Stimulated activated CD8-positive, alpha-beta memory T cell treated with anti-CD3 and anti-CD28 coated beads, Interleukin-2, amount 100 ng/mL, for 1 hour (primary cell): ENCODE measurements at places on chromosomes 12 and 14.

DNA sequence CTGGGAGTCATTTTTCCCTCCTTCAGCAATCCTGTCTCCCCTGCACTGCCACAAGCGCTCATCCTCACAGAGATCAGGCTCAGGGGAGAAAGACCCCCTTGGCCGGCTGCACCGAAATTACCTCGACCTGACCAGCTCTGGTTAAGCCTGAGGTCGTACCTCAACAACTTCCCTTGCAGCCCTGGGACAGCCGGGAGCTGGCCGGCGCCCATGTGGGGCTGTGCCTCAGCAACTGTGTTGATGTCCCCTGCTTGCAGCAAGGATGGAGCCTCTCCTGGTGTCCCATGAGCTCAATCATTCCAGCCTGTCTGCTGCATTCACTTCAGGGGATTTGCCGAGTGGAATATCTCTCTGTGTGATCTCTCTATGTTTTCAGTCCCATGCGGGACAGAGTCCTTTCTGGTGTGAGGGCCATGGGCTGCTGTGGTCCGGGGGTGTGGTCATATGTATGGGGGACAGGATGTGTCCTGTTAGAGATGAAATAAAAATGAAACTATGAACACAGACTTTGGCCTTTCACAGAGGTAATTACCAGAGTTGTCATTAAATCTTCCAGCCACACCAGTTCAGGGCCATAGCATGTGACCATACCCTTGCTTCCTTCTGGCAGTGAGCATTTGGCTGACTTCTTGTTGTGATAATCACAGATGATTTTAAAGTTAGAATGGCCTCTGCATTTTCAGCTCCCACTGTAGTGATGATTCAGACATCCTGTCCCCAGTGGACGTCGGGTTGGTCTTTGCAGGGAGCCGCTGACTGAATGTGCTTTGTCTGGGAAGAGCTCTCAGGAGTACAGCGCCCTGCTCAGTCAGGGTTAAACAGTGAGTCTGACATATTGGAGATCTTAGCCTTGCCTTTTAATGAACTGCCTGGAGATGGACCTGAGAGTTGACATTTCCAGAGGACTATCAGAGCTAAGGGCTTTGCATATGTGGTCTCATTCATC is 405.9 kb downstream of the AACS start:
- no peak for DNase-seq

DNA sequence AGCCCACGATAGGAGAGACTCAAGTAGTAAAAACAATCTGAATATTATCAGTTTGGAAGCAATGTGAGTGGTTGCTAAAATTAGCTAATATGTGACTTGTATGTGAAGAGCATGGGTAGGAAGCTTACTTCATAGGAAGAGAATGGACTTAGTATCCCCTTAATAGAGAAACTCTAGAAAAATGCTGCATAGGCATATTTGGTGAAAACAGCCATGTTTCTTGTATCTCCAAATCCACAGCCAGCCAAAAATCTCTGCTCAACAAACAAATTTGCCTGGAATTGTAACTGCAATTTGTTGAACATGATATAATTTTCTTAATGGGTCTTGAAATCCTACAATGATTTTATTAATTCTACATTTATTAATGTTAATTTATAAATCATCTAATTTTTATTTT is 1252.9 kb upstream of the TMEM132C start:
- DNase-seq = no peak

- no peak for DNase-seq
These were observed 74.9 kb downstream of the PPM1H start for GRCh38 chr12:62860020-62860419.

DNA sequence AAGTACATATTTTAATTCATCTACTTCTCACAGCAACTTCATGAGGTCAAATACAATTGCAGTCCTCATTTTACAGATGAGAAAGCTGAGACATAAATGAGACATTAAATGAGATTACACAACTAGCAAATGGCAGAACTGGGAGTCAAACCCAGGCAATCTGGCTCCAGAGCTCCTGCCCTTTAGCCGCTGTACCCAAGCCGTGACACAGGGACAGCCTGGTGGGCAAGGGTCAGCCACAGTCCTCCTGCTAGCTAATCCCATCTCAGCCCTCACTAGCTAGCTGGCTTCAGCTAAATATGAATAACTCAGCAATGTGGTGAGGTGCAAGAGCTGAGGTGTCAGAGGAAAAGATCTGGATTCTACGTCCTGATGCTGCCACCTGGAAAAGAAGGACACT is 54.8 kb downstream of the NINJ2 start:
- DNase-seq = no peak

- no peak for DNase-seq
These were observed 58.7 kb downstream of the ADAMTS20 start for GRCh38 chr12:43493261-43493797.

GRCh38 chr12:48767047-48767446 is 21.8 kb downstream of the ADCY6 start:
- no peak for DNase-seq

GRCh38 chr12:76866726-76867125 is 12.1 kb downstream of the CSRP2 start:
- DNase-seq = no peak

DNA sequence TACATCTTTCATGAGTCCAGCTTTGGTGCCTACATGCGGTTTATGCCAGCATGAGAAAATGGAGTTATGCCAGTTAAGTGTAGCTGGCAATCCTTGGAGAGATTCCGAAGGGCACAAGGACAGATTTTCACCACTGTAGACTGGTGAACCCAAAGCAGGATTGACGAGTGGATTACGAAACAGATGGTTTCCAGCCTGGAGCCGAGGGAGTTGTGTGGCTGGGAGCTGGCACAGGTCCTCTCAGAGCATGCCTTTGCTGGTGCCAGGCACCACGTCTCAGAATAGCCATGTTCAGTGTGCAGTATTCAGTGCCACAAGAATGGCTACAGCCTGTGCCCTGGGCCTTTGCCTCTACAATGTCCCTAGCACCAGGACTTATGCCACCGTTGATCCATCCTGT is 13.2 kb downstream of the KCNH3 start:
- no peak for DNase-seq

- no peak for DNase-seq
These were observed 144.6 kb downstream of the GCH1 start for GRCh38 chr14:54758041-54758440.

- DNase-seq = no peak
These were observed 41.4 kb downstream of the MYO1H start for GRCh38 chr12:109389146-109389545.

DNA sequence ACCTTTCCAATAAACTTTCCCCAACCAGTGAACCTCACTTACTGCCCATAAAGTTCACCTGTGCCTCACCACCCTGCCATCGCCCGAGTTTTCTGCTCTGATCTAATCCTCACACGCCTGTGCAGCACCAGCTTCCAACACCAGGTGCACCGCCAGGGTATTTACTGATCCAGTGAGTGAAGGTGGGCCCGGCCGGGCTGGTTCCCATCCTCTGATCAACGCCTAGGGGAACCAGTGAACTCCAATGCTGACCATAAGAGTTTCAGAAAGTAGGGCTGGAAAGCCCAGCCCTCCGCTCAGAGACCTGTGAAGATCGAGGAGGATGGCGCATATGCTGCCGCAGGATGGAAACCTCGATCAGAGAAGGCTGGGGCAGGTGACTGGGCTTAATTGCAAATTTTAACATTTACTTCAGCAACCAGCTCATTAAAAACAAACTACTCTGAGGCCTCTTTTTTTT is 685 bp upstream of the MYL6B start:
- peak; percentile 48 for DNase-seq

DNA sequence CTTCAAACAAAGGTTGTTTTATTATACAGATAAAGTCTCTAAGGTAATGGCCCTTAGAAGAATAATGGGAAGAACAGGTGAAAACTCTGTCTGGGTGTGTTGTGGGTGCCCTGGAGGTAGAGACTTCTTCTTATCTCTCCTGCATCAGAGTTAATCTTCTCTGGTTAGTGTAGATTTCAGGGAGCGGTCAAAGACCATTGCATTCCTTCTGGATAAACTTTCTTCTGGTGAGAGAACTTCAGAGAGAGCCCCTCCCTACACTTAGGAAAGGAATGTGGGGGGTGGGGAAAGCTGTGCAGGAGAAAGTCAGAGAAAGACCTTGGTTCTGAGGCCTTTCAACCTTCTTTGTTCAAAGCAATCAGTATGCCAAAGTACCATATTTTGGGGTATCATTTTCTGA is 658.5 kb downstream of the DIO2 start:
- no peak for DNase-seq

DNA sequence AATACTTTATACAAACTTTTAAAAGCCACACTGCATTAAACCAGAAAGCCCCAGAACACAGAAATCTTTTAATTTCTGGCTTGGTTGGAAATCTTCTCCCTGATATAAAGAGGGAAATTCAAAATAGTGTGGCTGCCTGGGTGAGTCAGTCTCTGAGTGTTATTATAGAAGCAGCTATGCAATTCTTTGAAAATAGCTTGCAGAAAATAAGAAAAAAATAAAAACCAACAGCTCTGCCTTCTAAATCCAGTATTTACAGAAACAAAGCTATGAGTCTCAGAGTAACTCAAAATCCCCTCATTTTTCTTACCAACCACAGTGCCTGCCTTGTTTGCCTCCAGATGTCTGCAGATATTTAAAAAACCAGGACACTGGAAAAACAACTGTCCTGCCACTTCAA is 68.6 kb upstream of the FERMT2 start:
- no peak for DNase-seq

DNA sequence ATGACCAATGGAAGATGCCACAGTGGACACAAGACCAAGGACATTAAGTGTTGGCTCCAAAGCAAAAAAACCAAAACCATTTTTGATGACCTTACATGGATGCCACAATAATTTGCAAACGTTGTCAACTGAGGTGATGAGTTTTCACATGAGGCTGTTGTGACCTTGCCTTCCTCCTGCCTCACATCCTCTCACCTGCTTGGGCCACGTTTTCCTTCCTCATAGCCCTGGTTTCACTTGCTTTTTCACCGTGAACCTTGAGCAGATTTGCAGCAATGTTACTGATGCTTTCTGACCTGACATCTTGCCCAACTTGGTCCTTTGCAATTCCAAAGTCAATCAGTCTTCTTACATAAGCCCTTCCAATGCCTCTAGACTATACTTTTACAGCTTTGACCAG is 3.7 kb downstream of the KRT6B start:
- no peak for DNase-seq

GRCh38 chr14:72164420-72165228 is 232.4 kb downstream of the RGS6 start:
- no peak for DNase-seq

- no peak for DNase-seq
These were observed 24.0 kb downstream of the GABARAPL1 start for GRCh38 chr12:10236720-10237119.

- DNase-seq = no peak
These were observed 850.0 kb upstream of the FBXO33 start for GRCh38 chr14:40282196-40282595.

DNA sequence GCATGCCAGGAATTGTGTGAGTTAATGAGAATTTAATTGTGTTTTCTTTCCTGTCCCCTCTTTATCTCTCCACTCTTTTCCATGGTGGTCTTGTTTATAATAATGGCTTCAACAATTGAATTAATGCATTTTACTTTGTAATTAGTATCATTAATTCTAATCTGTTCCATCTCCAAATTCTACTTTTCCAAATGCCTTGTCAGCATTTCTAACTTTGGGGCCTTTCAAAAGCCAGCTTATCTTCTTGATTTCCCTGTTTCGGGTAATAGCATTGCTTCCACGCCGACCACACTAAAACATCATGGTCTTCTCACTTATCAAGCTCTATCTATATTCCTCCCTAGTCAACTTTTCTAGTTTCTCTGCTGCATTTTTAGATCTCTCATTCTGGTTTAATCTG is 54.2 kb upstream of the RMST start:
- DNase-seq = no peak

- no peak for DNase-seq
These were observed 60.8 kb downstream of the ZNF664 start for GRCh38 chr12:124033859-124034258.

- DNase-seq = no peak
These were observed 93.6 kb downstream of the KCNK10 start for GRCh38 chr14:88229428-88229827.

- DNase-seq = no peak
These were observed 4.2 kb upstream of the CLMN start for GRCh38 chr14:95323917-95324316.

DNA sequence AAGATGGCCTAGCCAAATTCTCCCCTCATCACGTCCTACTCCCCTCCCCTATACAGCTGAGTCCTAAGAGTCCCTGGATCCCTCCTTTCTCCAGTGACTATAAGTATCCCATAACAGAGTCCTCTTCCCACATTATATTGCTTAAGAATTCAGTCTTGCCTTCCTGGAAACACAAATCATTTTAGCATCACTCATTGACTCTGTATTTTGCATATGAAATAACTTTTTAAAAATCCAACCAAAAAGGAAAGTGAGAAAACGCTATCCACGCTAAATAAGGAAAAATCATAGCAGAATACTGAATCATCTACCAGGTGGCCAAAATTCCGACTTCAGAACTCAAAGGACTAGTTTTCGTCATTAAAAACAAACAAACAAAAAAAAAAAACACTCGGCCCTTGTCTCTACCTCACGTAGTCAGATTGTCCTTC is 130.2 kb downstream of the GCH1 start:
- no peak for DNase-seq

DNA sequence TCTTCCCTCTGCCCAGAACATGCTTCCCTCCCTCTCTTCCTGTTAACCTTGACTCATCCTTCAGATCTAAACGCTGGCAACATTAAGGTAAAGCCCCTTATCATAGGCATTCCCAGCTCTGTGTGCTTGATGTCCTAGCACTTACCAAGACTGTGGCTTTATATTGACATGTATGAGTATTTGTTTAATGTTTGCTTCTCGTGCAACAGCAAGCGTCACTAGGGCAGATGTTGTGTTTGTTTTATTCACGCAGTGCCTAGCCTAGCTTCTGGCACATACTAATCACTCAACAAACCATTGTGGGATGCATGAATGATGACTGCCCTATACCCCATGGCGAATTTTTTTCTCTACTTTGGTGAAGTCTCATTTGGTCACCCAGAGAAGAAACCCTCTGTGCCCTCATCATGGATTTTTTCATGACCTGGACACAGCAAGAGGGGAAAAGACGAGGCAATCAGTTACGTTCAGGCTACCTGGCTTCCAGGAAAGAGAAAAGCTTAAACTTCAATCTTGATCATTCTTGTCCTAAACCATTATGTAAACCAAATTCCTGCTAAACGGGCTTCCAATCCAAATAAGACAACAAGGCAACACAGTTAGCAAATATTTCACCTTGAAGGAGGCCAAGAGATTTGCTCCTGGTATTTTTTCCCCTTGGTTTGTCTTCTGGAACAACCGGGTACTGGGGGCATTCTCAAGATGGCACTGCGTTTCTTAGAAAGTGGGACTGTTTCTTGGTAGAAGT is 47.9 kb upstream of the SOCS2 start:
- DNase-seq = no peak
